EH (cell line): ENCODE measurements at places on chromosomes 5 and 9.
A peak's percentile ranks its signal among the peaks of the same experiment; 100 is the strongest.

GRCh38 chr9:115025721-115026120 is 92.2 kb downstream of the TNC start:
- peak; percentile 35 for DNase-seq

DNA sequence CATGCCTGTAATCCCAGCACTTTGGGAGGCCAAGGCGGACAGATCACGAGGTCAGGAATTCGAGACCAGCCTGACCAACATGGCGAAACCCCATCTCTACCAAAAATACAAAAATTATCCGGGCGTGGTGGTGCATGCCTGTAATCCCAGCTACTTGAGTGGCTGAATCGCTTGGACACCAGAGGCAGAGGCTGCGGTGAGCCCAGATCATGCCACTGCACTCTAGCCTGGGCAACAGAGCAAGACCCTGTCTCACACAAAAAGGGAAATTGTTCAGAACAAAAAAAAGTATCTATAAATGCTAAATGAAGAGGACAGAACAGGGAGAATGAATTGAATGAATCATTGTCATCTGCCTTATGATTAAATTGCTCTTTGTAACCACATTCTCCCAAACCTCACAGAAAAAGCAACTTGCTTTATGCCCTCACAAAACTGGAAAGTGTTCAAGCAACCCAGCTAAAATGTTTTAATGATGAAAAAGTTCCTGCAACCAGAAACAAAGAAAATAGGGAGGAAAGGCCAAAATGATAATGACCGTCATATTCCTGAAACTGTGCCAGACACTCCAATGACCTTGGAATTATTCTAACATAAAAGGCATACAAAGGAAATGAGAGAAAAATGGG is 83.7 kb downstream of the SERINC5 start:
- peak; percentile 29 for DNase-seq

DNA sequence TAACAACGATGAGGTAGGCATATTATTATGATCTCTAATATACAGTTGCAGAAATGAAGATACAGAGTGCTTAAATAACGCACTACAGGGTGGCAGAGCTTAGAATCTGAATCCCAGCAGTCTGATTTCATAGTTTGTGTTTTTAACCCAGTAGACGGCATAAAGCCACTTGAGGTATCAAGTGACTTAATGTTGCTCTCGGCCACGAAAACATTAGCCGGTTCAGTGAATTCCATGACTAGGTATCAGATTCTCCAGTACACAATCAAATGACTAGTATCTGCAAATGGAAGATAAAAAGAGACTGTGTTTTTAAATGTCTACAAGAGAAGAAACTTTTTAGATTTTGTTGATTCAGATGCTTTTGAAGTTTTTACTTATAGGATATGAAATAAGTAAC is 24.8 kb downstream of the SMC2 start:
- DNase-seq: no peak

GRCh38 chr5:81694726-81695125 is 56.2 kb downstream of the SSBP2 start:
- no peak for DNase-seq

DNA sequence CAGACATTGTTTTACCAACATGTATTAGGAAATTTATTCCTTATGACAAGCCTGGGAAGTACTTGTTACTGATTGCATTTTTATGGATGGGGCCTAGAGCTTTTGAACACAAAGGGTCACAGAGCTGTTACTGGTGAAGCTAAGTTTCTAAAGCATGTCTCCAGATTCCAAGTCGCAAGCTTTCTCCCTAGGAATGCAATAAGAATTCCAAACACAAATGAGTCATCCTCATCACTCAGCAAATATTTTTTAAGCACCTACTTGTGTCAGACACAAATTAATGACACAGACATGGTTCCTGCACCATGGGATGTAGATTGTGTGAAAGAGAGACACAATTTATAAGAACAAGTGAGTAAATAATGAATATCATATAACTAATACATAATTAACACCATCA is 11.0 kb upstream of the SH3RF2 start:
- peak; percentile 96 for DNase-seq

- no peak for DNase-seq
Measured at GRCh38 chr5:123094919-123095797, 6.1 kb downstream of the PRDM6 start.

DNA sequence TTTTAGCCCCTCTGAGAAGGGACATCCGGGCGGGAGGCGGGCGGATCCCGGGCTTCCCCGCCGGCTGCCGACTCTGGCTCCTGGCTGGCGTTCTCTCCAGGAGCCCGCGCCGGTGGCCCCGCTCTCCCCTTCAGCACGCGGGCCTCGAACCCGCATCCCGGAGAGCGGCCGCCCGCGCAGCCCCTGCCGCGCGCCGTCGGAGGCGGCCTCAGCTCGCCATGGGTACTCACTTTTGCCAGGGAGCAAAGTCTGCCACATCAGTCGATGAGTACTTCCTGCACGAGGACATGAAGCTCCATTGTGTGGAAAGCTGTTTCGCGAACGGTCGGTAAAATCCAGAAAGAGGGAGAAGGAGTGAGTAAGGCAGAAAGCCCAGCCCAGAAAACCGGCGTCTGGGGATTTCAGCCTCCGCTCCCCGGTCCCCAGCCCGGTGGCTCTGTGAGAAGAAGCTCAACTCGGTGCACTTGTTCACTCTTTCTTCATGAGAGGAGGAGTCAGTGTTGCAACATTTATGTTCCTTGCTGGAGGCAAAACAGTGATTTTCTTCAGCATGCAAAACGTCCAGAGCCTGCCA is at the start of gene PRLR:
PRLR (minus strand) TSS at position 450 of the 574 bp plus-strand sequence. CDS start 140,867 bp downstream, outside the sequence.
- DNase-seq: peak; percentile 30
